ENCODE measurements at places on chromosomes 2 and 18. TPM values are rescaled to one million over a fixed set of nuclear protein-coding genes. Genes with fewer than 3 reads are reported as not detected.

The SERPINB11 gene
- total RNA-seq = not detected

DNA sequence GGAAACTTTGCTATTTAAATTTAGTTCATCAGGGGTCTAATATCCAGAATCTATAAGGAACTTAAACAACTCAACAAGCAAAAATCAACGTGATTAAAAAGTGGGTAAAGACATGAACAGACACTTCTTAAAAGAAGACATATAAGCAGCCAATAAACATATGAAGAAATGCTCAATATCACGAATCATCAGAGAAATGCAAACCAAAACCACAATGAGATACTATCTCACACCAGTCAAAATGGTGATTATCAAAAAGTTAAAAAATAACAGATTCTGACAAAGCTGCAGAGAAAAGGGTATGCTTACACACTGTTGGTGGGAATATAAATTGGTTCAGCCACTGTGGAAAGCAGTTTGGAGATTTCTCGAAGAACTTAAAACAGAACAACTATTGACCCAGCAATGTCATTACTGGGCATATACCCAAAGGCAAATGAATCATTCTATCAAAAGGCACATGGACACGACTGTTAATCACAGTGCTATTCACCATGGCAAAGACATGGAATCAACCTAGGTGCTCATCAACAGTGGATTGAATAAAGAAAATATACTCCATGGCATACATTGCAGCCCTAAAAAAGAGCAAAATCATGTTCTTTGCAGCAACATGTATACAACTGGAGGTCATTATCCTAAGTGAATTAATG lies 189.9 kb downstream of the SLC4A10 start:
- DNase-seq = no peak

The SPP2 gene
- not detected for total RNA-seq

The SMAD7 gene
- total RNA-seq = 20.9 TPM

DNA sequence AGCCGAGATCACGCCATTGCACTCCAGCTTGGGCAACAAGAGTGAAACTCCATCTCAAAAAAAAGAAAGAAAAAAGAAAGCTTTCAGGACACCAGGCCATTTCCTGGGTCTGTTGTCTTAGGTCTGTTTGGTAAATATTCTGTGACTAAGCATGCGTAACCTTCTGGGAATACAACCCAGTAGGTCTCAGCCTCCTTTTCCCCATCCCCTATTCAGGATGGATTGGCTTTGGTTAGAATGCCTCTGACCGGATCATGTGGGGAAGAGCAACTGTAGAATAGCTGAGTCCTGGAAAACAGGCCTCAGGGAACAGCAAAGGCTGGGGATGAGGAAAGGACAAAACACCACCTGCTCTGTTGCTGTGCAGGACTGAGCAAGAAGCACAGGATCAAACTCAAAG lies 1.6 kb upstream of the PDCL3 start:
- no peak for DNase-seq

The PRKRA gene
- total RNA-seq = 49.9 TPM

- no peak for DNase-seq
Observed at GRCh38 chr2:239116456-239117246, 268.8 kb downstream of the TWIST2 start.

- DNase-seq = no peak
Observed at GRCh38 chr18:69123421-69123820, 277.3 kb upstream of the DOK6 start.

The FAM228A gene
- total RNA-seq = 0.69 TPM

- DNase-seq = no peak
Observed at GRCh38 chr2:179467111-179467510, 202.5 kb upstream of the SESTD1 start.

DNA sequence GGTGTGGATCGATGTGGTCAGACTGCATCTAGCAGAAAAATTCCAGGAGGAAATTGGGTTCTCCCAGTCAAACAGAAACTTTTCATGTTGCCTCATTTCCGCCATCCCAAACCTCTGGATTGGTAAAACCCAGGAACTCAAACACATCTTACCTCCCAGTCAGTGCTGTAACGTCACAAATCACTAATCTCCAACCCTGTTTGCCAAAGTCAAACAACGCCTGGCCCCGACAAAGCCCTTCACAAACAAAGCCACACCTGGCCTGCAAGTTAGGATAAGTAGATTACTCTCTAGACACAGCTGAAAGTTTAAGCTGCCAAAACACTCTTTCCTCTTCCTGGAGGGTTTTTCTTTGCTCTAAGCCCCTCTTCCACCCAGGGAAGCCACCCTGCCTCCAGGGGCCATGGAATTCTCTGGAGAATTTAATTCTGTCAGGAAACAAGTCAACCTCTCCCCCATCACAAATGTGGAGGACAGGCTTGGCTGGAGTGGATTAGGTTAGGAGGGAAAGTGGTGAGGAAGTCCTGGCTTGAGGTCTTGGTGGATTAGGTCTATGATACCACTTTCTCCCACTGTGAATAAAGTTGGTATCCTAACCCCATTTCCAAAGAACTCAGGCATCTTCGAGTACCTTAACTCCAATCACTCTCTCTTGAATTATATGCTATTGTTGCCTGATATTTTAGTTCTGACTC lies 86.7 kb downstream of the LYPD6B start:
- DNase-seq = no peak

DNA sequence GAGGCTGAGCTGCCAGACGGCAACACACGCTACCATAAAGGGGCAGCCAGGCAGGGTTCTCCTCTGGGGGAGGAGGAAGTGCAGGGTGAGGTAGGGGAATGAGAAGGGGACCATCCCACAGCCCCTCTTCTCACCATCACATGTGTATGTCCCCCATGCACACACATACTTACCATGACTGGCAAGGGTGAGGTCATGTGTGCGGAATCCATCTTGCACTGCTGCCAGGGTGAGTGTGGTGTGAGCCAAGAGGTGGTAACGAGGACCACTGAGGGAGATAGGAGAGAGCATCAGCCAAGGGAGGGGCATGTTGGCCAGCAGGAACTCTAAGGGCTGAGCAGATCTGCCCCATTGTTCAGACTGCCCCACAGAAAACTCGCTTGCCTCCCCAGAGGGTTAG lies 7.1 kb downstream of the WDR54 start:
- no peak for DNase-seq

- no peak for DNase-seq
Observed at GRCh38 chr2:65565681-65566080, 133.3 kb upstream of the SPRED2 start.
